HuH-7 (cell line): ENCODE measurements at places on chromosomes 11 and 22.

GRCh38 chr11:33930317-33931021 is 38.6 kb upstream of the LMO2 start:
- peak; percentile 7 for DNase-seq

- no peak for DNase-seq
Measured at GRCh38 chr11:91261513-91261912, 963.1 kb upstream of the FAT3 start.

- DNase-seq, result no peak
Measured at GRCh38 chr22:47847131-47847890, 1084.9 kb downstream of the TBC1D22A start.

- no peak for DNase-seq
Measured at GRCh38 chr11:90783111-90783510, 560.3 kb upstream of the CHORDC1 start.

GRCh38 chr11:35275786-35276170 is 136.8 kb downstream of the CD44 start:
- DNase-seq, result no peak

GRCh38 chr22:46062971-46063631 is 86.1 kb upstream of the WNT7B start:
- no peak for DNase-seq

GRCh38 chr11:92855607-92856405 is 113.6 kb upstream of the MTNR1B start:
- DNase-seq, result no peak
